Stimulated activated CD8-positive, alpha-beta memory T cell treated with anti-CD3 and anti-CD28 coated beads, Interleukin-7, amount 100 ng/mL, for 1 hour (primary cell): ENCODE measurements at places on chromosomes 1 and 21.
A peak's percentile ranks its signal among the peaks of the same experiment; 100 is the strongest.

DNA sequence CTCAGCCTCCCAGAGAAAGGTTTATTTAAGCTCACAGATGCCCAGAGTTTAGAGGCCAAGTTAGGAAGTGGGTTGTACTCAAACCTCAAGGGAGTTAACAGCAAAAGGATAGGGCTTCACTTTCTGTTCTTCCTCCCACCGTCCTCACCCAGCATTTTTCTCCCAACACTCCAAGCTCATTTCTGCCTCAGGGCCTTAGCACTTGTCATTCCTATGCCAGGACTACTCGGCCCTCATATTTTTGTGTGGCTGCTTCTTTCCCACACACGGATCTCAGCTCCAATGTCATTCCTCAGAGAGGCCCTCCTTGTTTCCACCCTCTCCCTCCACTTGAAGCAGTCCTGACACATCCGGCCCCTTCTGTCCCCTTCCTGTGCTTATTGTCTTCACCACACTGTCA lies 12.9 kb downstream of the FAM43B start:
- DNase-seq, result no peak

DNA sequence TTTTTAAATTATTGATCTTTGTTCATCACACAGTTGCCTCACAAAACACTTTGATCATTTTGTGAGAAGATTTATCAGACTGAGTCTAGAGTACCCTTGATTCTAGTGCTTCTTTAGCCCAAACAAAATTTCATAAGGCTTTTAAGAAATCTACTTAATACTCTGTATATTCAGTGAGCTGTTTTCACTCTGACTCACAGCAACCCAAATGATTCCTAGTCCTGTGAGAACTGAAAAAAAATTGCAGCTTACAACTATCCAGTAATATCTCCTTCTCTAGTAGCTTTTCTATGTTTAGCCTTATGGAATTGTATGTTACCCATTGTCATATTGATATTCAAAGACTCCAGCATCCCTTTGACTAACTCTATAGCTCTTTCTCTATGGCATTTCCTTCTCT lies 915.6 kb downstream of the AMY1C start:
- no peak for DNase-seq

- DNase-seq, result peak; percentile 49
These were observed 25.5 kb downstream of the CD34 start for GRCh38 chr1:207885129-207886032.

- DNase-seq, result no peak
These were observed 91.9 kb downstream of the LEPR start for GRCh38 chr1:65512383-65512782.

GRCh38 chr1:76262601-76263000 lies 188.1 kb downstream of the ST6GALNAC3 start:
- DNase-seq, result no peak

GRCh38 chr1:26237230-26237966 lies 3.4 kb downstream of the CEP85 start:
- no peak for DNase-seq

DNA sequence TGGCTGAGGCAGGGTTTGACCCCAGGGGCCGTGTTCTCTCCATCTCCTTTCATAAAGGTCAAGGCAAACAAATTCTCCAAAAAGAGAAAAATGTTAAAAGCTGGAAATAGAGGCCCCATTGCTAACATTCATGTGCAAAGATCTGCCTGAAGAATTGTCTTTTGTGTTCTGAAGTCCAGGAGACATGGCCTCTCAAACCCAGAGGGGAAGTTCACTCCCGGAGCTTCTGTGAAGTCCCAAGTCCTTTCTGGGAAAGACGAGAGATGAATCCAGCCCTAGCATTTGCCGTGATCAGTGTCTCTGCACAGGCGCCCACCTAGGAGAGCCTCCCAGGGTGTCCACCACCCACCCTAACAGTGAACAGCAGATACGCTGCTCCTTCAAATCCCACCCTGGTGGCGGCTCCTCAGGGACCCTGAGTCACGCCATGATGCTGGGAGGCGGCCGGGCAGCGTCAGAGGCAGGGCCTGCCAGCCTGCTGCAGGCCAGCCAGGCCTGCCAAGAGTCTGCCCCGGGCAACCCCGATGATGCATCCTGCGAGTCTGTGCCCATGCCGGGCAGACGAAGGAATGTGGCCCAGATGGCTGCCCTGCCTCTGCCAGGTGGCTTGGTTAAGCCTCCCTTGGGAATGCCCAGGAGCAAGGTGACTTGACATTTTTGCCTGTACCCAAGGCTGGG lies 5.2 kb upstream of the C2CD2 start:
- DNase-seq, result no peak

DNA sequence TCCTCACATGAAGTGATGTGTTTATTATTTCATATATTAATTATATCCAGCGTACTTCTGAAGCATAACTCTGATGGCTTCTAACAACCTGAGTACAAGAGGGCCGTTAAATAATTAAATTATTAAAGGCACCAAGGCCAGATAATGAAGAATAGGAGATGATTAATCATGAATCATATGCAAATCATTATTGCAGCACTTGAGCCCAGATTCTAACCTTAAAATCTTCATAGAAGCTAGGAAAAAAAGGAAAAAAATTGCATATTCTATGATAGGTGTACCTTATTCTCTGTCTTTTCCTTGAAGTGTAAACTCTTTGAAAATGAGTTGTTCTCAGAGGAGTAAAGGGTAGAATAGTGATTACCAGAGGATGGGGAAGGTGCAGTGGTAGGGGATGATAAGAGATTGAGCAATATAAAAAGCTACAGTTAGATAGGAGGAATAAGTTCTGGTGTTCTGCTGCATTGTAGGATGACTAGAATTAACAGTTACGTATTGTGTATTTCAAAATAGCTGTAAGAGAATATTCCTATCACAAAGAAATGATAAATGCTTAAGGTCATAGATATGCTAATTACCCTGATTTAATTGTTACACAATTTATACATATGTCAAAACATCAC lies 51.1 kb downstream of the SWT1 start:
- DNase-seq, result no peak

DNA sequence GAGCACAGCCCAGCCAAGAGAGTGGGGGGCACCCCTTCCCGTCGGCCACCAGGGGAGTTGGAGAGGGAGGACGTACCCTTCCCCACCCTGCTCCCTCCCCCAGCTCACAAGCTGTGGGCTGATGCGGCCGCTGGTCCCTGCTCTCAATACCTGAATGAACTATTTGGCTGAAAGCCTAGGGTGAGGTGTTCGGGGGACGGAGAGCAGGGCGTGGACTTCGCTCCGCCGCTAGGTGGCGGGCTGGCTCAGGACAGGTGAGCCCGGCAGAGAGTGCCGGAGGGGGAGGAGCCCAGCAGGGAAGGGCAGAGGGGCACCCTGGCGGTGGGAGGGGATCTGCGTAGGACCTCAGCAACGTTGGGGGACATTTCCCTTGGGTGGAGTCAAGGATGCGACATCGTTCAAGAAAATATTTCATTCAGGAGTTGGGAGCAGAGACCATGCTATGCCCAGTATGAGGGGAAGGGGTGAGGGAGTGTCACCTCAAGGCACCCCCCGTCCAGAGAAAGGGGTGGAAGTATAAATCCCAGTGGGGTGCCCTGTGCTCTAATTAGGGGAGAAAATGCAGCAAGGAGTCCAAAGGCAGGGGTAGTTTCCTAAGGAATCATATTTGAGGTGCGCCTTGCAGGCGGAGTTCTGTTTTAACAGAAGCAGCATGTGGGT lies 12.0 kb upstream of the RHBG start:
- peak; percentile 23 for DNase-seq

DNA sequence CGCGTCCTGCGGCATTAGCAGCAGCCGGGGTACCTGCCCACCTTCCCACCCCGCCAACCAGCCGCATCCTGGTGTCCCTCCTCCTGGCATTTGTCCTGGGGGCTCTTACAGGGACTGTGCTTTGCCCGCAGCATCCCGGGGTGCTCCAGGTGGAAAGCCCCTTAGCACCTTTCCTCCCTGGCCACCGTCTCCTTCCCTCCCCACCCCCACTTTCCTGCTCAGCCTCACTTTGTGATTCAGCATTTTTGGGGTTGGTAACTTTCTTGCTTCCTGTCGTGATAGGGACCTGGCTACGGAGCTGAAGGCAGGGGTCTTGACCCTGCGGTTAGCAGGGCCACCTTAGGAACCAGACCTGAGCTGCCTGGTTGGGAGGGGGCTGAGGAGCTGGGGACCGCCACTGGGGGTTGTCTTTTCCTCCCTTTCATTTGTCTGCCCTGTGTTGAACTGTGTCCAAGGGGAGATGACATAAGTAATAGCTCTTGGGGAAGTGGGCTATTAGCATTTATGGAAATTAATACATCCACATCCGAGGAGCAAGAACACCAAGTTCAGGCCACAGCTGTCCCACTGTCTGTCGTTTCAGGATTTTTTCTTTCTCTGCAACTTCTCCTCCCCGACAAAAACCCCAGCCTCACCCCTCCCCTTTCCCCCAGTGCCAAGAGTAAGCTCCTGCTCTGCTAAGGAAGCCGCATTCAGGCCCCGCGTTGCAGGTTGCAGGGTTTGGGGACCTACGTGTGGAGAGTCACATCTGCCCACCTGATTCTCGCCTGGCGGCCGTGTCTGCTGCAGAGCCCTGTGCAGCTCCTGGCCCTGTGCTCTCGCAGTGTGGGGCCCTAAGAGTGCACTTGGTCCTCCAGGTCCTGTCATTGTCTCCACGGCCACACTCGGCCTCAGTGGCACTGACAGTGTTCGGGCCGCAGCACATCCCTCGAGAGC lies 1.6 kb upstream of the NPHP4 start:
- no peak for DNase-seq

GRCh38 chr1:27536767-27537166 lies 46.8 kb upstream of the WASF2 start:
- DNase-seq, result no peak

GRCh38 chr1:101086783-101087182 lies 61.2 kb upstream of the DPH5 start:
- no peak for DNase-seq

DNA sequence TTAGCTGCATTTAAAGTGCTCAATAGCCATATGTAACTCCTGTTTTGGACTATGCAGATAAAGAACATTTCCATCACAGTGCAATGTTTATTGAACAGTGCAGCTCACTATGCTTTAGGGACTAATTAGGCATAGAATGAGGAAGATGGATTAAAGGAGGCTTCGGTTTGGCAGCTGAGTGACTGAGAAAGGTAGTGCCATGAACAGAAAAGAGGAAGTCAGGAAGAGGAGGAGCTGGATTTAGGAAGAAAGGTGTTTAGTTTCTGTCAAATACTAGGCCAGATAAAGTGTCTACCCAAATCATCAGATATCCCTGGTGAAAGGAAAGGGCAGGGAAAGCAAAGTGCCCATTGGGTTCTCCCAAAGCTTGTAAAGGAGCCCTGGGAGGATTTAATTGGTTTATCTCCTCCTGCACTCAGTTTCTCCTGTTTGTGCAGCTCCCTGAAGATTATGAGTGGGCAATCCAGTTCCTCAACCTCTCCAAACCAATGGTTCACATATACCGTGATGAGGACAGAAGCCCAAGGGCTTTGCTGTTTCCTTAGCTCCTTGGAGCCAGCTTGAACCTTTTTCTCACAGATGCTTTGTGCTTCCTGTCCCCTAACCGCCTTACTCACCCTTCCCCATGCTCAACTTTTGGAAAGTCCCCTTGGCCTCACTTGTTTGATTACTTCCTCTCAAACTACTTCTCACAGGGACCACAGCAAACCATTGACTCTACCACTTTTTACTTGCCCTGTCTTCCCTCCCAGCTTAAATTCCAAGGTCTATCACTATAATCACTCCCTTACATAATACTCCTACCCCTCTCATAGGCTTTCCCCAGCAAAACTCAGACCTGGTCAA lies 3.5 kb upstream of the RAP1A start:
- DNase-seq, result no peak

- DNase-seq, result no peak
These were observed 390.1 kb upstream of the ST6GALNAC5 start for GRCh38 chr1:76477156-76477555.

- DNase-seq, result no peak
These were observed 151.4 kb downstream of the CYYR1 start for GRCh38 chr21:26421724-26422123.

DNA sequence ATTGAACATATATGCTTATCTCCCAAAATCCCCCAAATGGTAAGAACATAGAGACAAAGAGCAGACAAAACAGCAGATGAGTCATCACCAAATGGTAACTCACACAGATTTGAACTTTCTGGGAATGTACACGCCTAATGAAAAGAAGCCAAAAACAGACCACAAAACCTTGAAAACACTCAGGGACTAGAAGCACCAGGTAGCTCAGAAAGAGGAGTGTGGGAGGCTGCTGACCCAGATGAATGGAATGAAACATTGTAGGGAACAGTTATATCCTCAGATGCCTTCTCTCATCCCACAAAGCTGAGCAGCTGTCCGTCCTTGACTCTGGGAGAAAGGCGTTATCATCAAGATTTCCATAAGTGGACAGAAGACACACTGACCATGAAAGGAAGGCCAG lies 307.0 kb upstream of the USP25 start:
- no peak for DNase-seq

DNA sequence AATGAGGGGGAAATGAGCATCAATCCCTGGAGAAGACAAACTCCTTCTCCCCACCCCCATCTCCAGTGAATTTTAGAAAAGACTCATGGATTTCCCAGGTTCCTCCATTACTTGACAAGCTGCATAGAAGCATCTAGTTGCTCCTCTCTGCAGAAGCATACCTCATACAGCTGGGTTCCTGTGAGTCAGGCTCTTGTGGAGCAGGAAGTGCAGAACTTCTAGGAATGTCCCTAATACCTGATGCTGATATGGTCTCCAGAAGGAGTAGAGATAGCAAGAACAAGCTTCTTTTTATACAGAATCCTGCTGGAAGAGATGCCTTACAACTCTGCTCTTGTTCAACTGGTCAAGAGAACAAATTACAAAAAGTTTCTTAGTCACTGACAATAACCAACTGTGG lies 105.5 kb downstream of the TNR start:
- DNase-seq, result no peak

DNA sequence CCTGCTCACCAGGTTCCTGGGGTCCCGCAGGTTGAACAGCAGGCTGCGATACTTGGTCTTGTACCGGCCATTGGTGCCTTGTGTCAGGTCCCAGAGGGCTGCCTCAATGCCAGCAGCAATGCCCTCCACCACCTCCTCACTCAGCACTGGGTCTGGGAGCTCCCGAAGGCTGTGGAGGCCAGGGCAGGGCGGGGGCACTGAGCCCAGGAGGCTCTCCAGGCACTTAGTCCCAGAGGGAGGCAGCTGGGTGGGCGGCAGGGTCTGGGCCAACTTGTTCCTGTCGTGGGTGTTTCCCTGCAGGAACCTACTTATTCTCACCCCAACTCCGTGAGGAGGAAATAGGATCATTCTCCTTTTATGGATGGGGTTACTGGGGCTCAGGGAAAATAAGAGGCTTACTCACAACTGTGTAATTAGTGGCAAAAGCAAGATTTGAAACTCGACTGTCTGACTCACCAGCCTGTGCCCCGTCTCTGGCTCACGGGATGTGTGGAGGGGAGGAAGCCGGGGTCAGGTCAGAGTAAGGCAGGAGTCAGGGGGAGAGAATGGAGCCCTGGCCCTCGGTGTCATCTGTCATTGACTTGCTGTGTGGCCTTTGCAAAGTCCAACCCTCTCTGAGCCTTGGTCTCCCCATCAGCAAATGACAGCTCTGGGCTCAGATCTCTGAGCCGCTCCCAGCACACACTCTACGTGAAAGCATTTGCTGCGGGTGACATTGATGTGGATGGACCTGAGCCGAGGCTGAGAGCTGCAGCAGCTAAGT lies 17.2 kb downstream of the SPOCD1 start:
- DNase-seq, result no peak
